GM23248 (cell line): ENCODE measurements at places on chromosomes 16 and 17. TPM values are rescaled to one million over a fixed set of nuclear protein-coding genes. Genes with fewer than 3 reads are reported as not detected.
A peak's percentile ranks its signal among the peaks of the same experiment; 100 is the strongest.

- H3K4me1 ChIP-seq, result no peaks in the 10 kb centered on the region
- H3K27me3 ChIP-seq, result no peaks in the 10 kb centered on the region
- no peak overlapping the region for H3K27ac ChIP-seq
- DNase-seq, result no peak
These were observed 1723.6 kb downstream of the TP53TG3F start for GRCh38 chr16:35182943-35183550.

- no peak overlapping the region for H3K27ac ChIP-seq
- H3K36me3 ChIP-seq, result no peaks in the 10 kb centered on the region
- peaks cover 33% of the 10 kb centered on the region for H3K4me1 ChIP-seq
- H3K27me3 ChIP-seq, result no peaks in the 10 kb centered on the region
- H3K4me3 ChIP-seq, result no peak overlapping the region
These were observed 207.9 kb downstream of the TANC2 start for GRCh38 chr17:63173903-63174302.

GRCh38 chr16:52529226-52529625, 17.7 kb downstream of the TOX3 start:
- H3K4me1 ChIP-seq, result no peaks in the 10 kb centered on the region
- H3K36me3 ChIP-seq, result no peaks in the 10 kb centered on the region
- DNase-seq, result no peak
- no peak overlapping the region for H3K27ac ChIP-seq

- no peaks in the 10 kb centered on the region for H3K27me3 ChIP-seq
- no peaks in the 10 kb centered on the region for H3K36me3 ChIP-seq
- peak; percentile 78 for DNase-seq
- no peak overlapping the region for H3K27ac ChIP-seq
These were observed 3.4 kb downstream of the SLC38A10 start for GRCh38 chr17:81291662-81292061.

DNA sequence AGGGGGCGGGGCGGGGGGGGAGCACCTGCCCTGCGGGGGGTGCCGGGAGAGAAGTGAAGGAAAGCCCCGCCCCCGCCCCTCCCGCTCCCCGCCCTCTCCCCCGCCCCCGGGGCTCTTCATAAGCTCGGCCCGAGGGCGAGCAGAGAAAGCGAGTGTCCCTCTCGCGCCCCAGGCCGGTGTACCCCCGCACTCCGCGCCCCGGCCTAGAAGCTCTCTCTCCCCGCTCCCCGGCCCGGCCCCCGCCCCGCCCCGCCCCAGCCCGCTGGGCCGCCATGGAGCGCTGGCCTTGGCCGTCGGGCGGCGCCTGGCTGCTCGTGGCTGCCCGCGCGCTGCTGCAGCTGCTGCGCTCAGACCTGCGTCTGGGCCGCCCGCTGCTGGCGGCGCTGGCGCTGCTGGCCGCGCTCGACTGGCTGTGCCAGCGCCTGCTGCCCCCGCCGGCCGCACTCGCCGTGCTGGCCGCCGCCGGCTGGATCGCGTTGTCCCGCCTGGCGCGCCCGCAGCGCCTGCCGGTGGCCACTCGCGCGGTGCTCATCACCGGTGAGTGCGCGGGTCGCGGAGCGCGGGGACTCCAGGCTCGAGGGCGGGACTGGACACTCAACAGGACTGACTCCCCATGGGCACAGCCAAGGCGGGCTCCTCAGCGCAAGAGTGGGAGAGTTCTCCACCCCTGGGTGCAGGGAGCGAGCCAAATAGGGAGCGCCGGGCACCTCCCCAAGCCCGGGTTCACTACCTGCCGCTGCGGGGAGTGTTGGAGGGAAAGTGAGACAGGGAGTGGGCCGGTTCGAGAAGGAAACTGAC, at the start of gene HSD11B2:
TSS of gene HSD11B2 (plus strand) at position 145 of the 798 bp plus-strand sequence. CDS start at position 273, 128 bp downstream.
- H3K27me3 ChIP-seq, result no peaks in the 10 kb centered on the region; the same call in 1 of the 2 replicates
- no peaks in the 10 kb centered on the region for H3K4me1 ChIP-seq
- H3K4me3 ChIP-seq, result peak within 1 kb of the TSS; percentile 62
- H3K36me3 ChIP-seq, result no peaks in the 10 kb centered on the region

DNA sequence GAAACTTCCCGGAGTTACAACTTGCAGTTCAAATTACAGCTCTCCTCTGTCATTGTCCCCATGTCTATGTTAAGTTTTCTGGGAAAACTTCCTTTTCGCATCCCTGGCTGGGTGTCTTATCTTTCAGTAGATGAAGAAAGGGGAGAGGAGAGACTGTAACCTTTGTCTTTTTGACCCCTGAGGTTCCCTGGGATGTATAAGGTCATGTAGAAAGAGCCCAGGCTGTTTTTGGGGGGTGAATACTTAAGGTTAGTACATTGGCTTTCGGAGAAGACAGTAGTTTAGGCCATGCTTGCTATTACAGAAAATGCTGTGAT, 31.1 kb downstream of the HS3ST3B1 start:
- H3K36me3 ChIP-seq, result no peaks in the 10 kb centered on the region
- no peak overlapping the region for H3K4me3 ChIP-seq
- H3K27ac ChIP-seq, result peak overlapping the region; percentile 70; the same call in 1 of the 2 replicates
- H3K4me1 ChIP-seq, result peaks cover 20% of the 10 kb centered on the region
- DNase-seq, result no peak

DNA sequence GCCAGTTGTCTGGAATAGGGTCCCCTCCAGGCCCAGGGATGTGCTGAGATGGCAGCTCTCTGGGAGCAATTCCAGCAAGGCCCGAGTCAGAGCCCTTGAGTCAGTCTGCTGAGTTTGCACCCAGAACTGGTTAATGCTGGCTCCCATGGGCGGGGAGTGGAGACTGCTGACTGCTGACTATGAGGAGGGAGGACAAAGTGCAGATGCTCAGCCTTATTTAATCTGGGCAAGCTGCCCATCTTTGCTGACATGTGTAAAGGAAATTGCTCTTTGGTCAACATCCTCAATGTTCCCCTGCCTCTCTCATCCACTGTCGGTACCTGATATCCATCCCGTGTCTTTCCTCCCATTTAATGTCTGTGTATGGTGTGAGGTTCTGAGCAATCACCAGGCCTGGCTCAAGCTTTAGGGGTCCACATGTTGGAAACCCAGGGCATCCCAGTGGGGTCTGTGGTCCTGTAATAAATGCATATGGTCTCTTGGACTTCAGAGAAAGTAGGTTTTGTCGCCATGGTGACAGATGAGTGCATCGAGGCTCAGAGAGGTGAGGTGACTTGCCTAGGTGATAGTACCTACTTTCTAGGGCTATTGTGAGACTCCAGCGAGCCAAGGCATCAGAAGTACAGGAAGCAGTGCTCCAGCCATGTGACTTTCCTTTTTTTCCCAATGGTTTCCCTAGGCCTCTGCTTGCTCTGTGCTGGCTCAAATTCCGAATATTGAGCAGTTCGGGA, 20.0 kb upstream of the RNF135 start:
- H3K27ac ChIP-seq, result no peak overlapping the region
- H3K4me1 ChIP-seq, result 0 out of 2 replicates have a peak, but pooled peaks cover 4% of the 10 kb centered on the region
- no peak overlapping the region for H3K4me3 ChIP-seq
- no peaks in the 10 kb centered on the region for H3K36me3 ChIP-seq

DNA sequence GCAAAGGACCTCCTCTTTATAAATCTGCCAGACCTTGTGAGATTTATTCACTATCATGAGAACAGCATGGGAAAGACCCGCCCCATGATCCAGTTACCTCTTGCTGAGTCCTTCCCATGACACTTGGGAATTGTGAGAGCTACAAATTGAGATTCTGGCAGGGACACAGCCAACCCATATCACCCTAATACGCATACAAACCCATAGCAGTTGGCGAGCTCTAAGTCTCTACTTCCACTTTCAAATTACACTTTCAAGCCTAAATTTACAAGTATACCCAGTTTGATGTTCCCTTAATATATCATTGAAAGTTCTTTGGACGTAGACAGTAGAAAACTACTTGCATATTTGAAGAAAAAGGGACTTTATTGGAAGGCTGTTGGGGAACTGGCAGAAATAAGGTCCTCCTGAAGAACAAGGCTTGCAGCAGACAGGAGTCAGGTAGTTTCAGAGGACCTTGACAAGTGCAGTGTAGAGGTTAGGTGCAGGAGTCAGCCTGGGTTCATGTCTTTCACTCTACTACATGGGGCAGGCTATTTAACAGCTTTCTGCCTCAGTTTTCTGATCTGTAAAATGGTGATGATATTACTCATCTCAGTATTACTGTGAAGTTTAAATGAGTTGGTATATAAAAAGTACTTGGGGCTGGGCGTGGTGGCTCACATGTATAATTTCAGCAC, 107.9 kb upstream of the EEF2KMT start:
- no peak overlapping the region for H3K27ac ChIP-seq
- H3K4me3 ChIP-seq, result no peak overlapping the region
- no peaks in the 10 kb centered on the region for H3K4me1 ChIP-seq
- no peaks in the 10 kb centered on the region for H3K36me3 ChIP-seq
- no peak for DNase-seq

- no peaks in the 10 kb centered on the region for H3K4me1 ChIP-seq
- H3K27me3 ChIP-seq, result no peaks in the 10 kb centered on the region
- H3K36me3 ChIP-seq, result no peaks in the 10 kb centered on the region
- H3K4me3 ChIP-seq, result peak overlapping the region; percentile 76
- peak; percentile 67 for DNase-seq
These were observed 430 bp downstream of the TSEN54 start for GRCh38 chr17:75516619-75517296.

DNA sequence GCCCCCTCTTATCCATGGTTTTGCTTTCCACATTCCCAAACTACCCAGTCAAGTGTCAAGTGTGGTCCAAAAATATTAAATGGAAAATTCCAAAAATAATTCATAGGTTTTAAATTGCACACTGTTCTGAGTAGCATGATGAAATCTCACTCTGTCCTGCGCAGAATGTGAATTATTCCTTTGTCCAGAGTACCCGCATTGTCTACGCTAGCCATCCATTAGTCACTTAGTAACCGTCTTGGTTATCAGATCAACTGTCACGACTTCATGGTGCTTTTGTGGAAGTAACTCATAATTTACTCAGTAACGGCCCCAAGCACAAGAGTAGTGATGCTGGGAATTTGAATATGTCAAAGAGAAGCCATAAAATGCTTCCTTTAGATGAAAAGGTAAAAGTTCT, 94.9 kb downstream of the SLC39A11 start:
- H3K36me3 ChIP-seq, result no peaks in the 10 kb centered on the region
- no peaks in the 10 kb centered on the region for H3K27me3 ChIP-seq
- no peak for DNase-seq
- H3K4me3 ChIP-seq, result no peak overlapping the region
- no peaks in the 10 kb centered on the region for H3K4me1 ChIP-seq
- no peak overlapping the region for H3K27ac ChIP-seq

DNA sequence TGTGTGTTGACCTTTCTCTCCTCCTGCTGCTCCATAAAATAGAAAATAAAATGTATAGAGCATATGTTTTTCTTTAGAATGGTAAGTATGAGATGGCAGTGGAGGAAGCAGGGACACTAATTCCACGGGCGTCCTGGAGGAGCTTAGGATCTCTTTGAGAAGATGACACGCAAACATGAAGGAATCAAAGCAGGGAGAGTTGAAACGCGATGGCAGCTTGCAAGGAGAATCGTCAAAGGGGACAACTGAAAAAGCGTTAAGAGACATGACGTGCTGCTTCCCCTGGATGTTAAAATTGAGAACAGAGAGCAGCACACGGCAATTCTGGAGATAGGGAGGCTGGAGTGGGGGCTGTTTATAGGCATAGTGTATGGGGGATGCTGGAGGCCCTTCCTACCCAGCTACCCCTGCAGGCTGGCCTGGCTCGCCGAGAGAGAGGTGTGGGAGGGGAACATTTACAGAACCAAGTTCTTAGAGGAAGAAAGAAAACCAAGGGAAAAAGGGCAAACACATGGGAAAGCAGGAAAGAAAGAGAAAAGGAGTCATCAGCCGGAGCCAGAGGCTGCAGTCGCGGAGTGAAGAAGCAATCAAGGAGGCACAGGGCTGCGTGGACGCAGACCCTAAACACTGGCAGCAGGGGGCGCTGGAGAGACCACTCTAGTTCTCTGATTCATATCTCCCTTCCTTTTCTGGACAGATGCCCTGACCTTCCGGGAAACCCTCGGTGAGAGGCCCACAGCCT, 55.8 kb downstream of the MYH13 start:
- no peak overlapping the region for H3K4me3 ChIP-seq
- peak; percentile 77 for DNase-seq
- no peaks in the 10 kb centered on the region for H3K36me3 ChIP-seq
- no peak overlapping the region for H3K27ac ChIP-seq

GRCh38 chr16:2003231-2003826, 6.3 kb downstream of the ZNF598 start:
- H3K4me3 ChIP-seq, result no peak overlapping the region
- peaks cover 16% of the 10 kb centered on the region for H3K36me3 ChIP-seq
- H3K4me1 ChIP-seq, result peaks cover 14% of the 10 kb centered on the region
- H3K27ac ChIP-seq, result no peak overlapping the region

DNA sequence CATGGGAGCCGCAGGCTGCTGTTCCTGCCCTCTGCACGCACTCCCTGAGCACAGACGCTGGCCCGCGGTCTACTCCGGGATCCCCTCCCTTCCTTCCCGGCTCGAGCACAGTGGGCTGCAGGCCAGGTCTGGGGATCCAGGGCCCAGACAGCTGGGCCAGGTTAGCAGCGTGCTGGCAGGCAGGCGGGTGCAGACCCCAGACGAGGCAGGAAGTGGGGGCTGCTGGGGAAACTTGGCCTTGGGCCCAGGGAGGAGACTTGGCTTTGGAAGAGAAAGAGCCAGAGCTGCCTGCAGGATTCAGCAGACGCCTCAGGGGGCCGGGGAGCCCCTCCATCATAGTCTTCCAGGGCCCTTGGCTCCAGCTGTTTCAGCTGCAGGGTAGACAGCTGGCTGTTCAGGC, 30.2 kb upstream of the ABCC3 start:
- no peaks in the 10 kb centered on the region for H3K36me3 ChIP-seq
- H3K4me1 ChIP-seq, result no peaks in the 10 kb centered on the region
- H3K27me3 ChIP-seq, result no peaks in the 10 kb centered on the region
- peak; percentile 39 for DNase-seq

GRCh38 chr17:55903028-55903690, 152.3 kb downstream of the PCTP start:
- no peaks in the 10 kb centered on the region for H3K36me3 ChIP-seq
- no peak overlapping the region for H3K27ac ChIP-seq
- H3K4me3 ChIP-seq, result no peak overlapping the region
- H3K4me1 ChIP-seq, result no peaks in the 10 kb centered on the region

DNA sequence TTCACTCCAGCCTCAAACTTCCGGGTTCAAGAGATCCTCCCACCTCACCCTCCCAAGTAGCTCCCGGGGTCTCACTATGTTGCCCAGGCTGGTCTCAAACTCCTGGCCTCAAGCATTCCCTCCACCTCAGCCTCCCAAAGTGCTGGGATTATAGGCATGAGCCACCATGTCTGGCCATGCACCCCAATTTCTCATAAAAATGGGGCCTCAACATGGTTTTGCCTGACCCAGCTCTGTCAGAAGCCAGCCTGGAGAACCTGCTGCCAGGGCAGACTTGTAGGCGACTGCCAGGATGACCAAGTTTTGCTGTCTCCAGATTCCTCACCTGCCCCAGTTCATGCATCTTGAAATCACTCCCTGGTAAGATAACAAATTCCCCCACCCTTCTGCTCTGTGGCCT, 82.9 kb downstream of the AIPL1 start:
- no peaks in the 10 kb centered on the region for H3K36me3 ChIP-seq
- H3K4me1 ChIP-seq, result no peaks in the 10 kb centered on the region
- no peak overlapping the region for H3K27ac ChIP-seq
- H3K27me3 ChIP-seq, result no peaks in the 10 kb centered on the region

- H3K27ac ChIP-seq, result no peak overlapping the region
- 0 out of 2 replicates have a peak, but pooled peaks cover 3% of the 10 kb centered on the region for H3K4me1 ChIP-seq
- no peak for DNase-seq
- no peaks in the 10 kb centered on the region for H3K27me3 ChIP-seq
These were observed 26.2 kb upstream of the RCVRN start for GRCh38 chr17:9931144-9931741.

CDRT15 gene
- not detected in 2 replicates for total RNA-seq

TBC1D26 gene
- total RNA-seq, result not detected in 2 replicates

CENPT gene
- 53.4 and 59.4 TPM in 2 replicates for total RNA-seq

HCFC1R1 gene
- total RNA-seq, result 5.8 and 7.2 TPM in 2 replicates

FAM222B gene
- total RNA-seq, result 7.6 and 12.9 TPM in 2 replicates

TPSAB1 gene
- not detected in 2 replicates for total RNA-seq
